Fibroblast of skin of left quadriceps (primary cell): ENCODE measurements at places on chromosomes 2 and 18.

DNA sequence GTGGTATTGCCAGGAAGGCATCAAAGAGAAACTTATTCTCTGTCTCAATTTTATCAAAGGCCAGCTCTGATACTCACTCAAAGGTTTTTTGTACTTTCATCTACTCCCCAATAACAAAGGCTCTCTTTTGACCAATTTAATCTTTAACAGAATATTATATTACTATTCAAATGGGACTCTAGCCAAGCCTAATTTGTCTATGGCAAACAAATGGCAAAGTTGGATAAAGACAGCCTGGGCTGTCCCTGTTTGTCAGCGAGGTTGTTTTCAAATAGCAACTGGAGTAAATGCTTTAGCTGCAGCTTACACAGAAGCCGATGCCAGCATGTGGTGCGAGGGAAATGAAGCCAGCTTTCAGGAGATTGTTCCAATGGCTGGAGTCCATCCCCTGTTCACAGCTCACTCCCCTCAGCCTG lies 80.1 kb upstream of the CTNNA2 start:
- no peak for DNase-seq

- DNase-seq, result no peak
Measured at GRCh38 chr2:175256806-175257585, 75.5 kb upstream of the ATP5MC3 start.

DNA sequence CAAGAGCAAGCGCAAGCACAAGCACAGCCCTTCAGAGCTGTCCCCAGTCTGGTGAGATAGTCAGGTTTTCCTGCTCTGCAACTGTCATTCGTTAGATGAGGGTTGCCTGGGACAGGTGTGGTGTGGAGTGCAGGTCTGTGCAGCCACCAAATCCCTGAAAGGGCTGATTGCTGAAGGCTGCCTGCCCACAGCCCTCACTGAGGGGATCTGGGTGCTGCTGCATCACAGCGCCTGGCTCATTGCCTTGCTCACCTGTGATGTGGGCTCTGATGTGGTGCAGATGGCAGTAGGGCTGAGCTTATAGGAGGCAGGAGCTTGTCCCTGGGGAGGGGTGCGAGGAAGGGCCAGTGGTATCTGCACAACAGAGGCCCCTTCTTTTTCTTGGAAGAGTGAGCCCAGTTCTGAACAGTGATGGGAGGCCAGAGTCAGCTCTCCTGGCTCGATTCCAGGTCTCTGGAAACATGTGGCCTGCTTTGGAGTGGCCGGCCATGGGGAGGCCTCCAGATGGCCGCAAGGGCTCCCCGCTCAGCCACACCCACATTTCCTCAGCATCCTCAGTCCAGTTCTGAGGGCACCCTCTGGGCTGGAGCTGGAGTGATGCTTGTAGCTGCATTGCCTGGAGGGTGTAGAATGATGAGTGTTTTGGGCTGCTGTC lies 11.4 kb downstream of the UBE2F start:
- no peak for DNase-seq

DNA sequence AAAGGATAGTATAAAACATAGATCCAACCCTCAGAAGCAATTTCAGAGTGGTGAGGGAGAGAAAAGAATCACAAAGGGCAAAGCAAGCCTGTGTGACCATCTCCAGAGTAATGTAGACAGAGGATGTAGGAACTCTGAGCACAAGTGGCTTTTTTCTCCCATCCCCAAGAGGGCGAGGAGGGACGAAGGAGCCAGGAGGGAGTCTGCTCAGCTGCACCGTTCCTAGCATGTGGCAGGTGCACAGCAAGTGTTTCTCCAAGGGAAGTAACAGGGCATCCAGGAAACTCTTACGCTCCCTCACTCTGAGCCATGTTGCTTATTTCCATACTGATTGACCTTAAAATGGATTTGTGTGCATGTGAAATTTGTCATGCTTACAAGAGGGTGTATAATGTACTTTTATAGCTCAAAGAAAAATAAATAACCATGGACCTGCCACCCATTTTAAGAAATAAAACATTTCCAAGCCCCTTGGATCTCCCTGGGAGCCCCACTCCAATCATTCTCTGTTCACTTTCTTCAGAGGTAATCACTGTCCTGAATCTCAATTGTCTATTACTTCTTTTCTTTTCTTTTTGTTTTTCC lies 37.8 kb upstream of the SEC11C start:
- no peak for DNase-seq

GRCh38 chr2:114400890-114401289 lies 41.6 kb upstream of the DPP10 start:
- DNase-seq, result no peak

- DNase-seq, result peak; percentile 94
Measured at GRCh38 chr2:231161877-231162329, 36.5 kb upstream of the ARMC9 start.

DNA sequence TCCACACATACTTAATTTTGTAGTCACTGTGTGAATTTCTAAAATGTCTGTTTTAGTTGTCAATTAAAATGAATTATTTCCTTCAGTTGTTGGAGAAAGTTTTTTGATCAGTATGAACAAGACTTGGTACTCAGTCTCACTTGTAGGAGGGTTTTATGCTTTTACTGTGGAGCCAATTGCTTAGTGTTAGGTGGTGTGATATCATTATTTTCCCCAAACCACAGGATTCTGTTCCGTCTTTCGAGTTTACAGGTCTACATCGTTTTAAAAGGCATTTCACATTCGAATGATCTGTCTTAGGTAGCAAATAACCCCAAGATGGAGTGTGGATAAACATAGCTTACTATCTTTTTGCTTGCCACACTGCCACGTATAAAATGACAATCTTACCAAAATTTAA lies 803.1 kb downstream of the SATB2 start:
- no peak for DNase-seq

- DNase-seq, result no peak
Measured at GRCh38 chr2:206341396-206341795, 66.9 kb downstream of the ZDBF2 start.

- no peak for DNase-seq
Measured at GRCh38 chr2:71617266-71617665, 163.9 kb downstream of the DYSF start.

DNA sequence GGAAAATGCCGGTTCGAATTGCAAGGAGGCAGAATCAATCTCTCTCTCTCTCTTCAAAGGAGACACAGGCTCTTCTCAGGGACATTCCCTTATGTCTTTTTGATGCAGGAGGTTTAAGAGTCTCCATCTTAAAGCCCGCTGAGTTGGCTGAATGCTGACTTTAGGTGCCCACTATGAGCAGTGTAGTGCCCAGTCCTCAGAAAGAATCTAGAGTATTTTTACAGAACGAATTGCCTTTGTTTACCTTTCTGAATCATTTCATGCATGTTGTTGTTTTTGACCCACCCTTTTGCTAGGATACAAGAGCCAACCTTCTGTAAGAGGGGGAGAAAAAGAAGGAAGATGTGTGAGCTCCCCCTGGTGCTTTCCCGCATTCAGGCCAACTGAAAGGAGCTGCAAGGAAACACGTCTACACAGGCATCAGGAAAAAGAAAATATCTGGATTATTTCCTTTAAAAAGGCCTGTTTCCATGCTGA lies 193.5 kb upstream of the TCF4 start:
- peak; percentile 49 for DNase-seq

GRCh38 chr2:165803123-165803760 lies 9.2 kb upstream of the GALNT3 start:
- DNase-seq, result no peak
